Adrenal gland (tissue), 19 donors: ENCODE measurements at places on chromosomes 3 and 15.

- DNase-seq: no peak
Observed at GRCh38 chr3:16869261-16870005, 15.3 kb upstream of the PLCL2 start.

- no peak for DNase-seq
Observed at GRCh38 chr15:29708519-29708918, 113.7 kb downstream of the TJP1 start.

- no peak for DNase-seq
Observed at GRCh38 chr3:170363471-170363994, 6.0 kb downstream of the SKIL start.

DNA sequence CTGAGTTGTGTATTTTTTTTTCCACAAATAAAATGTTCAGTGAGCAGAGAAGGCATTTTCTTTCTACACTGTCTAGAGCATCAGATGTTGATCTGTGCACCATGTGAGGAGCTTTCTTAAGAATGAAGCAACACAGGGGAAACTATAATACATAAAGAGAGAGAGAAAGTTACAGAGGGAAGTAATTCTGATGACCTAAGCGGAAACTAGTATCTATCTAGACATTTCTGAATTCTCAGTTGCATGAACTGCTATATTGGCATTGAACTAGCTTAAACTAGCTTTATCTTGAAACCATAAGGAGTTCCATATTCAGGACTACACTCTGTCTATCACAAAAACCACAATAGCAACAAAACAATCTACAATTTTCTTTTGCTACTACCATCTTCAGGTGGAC lies 822.4 kb downstream of the VGLL3 start:
- no peak for DNase-seq

GRCh38 chr3:39381432-39381831 lies 1.7 kb upstream of the SLC25A38 start:
- no peak for DNase-seq

DNA sequence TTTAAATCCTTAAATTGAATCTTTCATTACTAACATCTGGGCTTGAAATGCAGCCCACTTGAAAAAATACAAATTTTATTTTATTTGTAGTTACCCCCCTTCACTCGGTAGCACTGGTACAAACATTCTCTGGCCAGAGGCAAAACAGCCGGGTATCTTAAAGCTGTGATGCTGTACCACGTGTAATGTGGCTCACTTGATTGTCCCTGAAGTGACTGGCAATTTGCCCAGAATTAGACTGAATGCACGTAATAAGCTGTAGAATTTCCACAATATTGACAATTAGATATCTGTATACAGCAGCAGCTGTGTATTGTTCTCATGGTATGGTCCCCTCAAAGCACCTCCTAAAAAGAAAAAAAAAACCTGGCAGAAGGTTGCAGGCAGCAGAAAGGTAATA lies 192.8 kb upstream of the TBC1D5 start:
- DNase-seq: peak; percentile 29

DNA sequence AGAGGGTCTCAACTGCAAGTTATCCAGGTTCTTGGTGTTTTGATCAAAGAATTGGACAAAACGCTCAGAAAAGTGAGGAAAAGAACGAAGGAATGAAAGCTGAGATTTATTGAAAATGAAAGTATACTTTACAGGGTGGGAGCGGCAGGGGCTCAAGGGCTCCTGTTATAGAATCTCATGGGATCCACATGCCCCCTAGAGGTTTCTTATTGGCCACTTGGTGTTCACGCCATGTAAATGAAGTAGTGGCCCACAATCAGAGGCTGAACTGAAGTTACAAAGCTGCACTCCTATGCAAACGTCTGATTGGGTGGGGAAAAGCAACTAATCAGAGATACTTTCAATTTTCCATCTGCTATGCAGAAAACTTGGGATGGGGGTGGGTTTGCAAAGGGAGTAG lies 216.7 kb downstream of the PTPRG start:
- DNase-seq: no peak

DNA sequence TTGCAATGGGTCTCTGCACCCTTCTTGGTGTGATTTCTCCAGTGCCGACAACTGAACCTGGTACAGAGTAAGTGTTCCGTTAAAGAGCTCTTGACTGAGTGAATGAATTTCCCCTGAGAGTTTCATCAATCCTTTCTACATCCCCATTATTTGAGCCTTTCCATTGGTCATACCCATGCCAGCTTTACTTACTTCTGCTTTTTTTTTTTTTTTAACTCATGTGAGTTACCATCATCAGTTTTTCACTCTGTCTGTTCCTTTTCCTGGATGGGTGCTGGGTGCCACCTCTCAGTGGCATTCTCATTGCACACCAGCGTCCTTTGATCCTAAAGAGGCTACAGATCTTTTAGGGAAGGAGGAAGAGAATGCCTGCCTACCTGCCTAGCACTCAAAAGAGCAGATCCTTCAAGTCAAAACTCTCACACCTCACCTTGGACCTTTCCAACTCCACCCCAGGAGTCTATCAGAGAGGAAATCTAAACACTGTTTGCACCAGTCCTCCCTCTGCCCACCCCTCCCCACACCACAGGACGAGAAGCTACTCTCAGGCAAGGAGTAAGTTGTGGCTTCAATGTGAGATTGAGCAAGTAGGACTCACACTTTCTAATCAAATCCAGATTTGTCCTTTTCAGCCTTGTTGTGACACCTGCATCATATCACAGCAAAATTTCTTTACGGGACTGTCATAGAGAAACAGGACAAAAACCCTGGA lies 13.1 kb upstream of the USP3 start:
- DNase-seq: no peak

DNA sequence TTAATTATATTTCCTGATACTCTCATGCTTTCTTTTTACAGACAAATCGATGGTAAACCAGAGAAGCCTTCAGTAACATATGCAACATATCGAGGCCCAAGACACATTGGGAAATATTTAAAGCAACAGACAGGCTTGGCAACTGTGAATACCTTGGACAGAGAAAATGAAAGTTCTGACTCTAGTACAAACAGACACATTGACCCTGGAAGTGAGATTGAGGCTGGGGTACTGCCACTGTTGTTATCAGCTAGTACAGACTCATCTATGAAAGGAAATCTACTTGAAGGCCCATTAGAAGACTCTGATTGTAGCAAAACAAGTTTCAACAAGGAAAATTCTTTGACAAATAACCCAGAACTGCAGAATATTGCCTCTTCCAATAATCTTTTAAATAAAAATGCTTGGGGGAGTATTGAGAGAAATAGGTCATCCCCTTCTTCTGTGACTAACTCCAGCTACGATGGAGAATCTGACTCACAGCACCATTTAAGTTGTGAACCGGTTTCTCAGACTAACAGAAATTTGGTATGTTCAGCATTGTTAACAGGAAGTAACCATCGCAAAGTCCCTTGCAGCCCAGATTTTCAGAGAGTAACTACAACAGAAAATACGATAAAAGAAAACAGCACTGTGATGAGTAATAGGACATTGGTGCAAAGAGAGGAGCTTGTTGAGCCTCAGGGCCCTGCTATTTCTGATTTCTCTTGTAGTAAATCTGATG lies 50.2 kb downstream of the CRYBG3 start:
- DNase-seq: peak; percentile 33
